Posterior cingulate gyrus (tissue), 11 donors: ENCODE measurements at places on chromosomes 2 and 18.

DNA sequence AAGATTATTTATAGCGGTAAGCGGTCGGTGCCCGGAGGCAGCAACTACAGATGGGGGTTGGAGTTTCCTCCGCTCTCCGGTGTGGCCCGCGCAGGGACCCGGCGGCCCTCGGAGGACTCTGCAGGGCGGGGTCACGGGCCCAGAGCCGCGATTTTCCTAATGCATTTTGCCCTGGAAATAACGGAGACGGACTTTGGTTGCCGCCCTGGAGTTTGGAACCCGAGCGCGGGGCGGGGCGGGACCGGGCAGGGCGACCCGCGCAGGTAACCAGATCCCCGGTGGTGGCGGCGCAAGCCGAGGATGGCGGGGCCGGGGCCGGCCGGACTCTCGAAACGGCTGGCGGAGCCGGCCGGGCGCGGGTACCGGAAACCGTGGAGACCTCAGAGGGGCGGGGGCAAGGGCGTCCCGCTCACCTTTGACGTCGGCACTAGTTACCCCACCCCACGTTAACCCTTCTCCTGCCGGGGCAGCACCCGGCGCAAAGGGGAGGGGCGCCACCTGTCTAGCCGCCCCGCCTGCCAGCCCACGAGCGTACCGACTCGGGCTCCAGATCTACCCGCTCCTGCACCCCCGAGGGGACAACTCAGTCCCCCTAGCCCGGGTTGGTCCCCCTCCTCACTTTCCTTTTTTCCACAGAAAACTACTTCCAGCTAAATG, 2.9 kb downstream of the CYP26B1 start:
- peak; percentile 81 for DNase-seq

DNA sequence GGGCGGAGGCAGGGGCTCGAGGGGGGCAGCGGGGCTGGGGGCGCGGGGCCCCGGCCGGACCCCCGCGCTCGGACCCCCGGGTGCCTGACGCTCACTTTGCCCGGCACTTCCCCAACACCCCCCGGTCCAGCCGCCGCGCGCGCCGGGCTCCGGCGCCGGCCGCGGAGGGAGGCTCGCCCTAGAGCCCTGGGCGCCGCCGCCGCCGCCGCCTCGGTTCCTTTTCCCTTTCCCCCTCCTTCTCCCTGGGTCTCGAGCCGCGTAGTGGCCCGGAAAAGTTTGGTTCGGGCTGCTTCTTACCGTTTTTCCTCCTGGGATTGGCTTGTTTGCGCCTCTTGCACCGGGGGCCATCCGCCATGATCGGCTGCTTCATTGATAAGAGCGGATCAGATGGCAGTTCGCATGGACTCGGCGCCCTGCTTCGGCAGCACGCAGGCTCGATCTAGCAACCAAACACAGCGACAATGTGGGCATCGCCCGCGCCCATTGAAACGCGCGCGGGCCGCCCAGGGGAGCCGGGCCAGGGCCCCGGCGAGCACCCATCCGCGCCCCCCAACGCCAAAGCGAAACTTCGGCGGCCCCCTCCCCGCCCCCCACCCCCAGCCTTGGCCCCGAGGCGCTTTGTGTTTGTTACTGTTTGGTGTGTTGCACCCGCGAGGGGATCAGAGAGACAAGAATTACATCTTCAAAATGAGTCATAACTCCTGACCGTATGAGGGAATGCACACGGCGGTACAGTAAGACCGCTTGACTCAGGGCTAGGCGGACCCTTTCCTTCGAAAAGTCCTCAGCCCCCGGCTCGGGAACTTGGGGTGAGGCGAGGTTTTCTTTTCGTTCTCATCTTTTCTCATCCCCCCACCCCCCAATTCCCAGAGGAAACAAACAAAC, 2.7 kb downstream of the ZEB2 start:
- DNase-seq = peak; percentile 61

GRCh38 chr2:182949572-182950189, 83.2 kb upstream of the FRZB start:
- no peak for DNase-seq

- no peak for DNase-seq
These were observed 604 bp downstream of the RALBP1 start for GRCh38 chr18:9475643-9476591.

GRCh38 chr2:185202945-185203528, 535.6 kb upstream of the FSIP2 start:
- DNase-seq = no peak

- no peak for DNase-seq
These were observed 35.2 kb downstream of the SP140L start for GRCh38 chr2:230362030-230362691.

- no peak for DNase-seq
These were observed 16.7 kb upstream of the ADI1 start for GRCh38 chr2:3535794-3536681.

DNA sequence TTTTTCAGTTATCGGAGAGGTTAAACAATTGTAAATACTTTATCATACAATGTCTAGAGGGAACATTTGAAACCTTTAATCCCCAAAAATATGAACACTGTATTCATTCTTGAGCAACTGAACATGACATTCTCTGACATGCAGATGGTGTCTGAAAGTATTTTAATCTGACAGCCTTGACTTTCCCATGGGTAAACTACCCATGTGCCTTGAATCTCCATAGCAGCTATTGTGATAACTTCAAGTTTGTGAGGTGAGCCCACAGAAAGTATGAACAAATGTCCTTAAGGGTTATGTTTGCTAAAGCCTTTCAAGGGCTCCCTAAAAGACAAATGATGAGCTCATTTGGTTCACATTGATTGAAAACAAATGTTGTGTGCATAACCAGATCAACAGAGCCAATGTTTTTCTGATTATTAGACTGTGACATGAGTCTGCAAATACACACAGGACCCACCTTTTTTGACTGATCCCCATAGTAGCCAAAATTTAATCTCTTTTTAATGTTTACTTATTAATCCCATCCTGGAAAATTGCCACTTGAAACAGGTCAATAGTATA, 1326.0 kb downstream of the LRP1B start:
- DNase-seq = no peak

DNA sequence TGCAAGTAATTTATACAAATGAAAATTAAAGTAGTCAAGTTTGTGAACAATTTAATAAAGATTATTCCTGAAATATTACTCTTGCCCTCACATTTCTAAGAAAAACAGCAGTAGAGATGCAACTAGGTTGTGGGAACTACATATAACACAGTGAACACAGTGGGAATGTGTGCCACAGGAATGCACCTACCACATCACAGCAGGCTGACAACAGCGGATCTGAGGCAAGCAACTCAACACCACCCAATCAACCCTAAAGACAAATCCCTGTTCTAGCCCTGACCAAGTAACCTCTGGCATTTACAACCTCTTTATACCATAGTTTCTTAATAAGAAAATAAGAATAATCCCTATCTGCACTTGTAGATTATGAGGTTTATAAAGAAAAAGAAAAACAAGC, 23.4 kb downstream of the MBOAT2 start:
- DNase-seq = no peak

GRCh38 chr2:153557211-153557610, 78.6 kb upstream of the RPRM start:
- no peak for DNase-seq

DNA sequence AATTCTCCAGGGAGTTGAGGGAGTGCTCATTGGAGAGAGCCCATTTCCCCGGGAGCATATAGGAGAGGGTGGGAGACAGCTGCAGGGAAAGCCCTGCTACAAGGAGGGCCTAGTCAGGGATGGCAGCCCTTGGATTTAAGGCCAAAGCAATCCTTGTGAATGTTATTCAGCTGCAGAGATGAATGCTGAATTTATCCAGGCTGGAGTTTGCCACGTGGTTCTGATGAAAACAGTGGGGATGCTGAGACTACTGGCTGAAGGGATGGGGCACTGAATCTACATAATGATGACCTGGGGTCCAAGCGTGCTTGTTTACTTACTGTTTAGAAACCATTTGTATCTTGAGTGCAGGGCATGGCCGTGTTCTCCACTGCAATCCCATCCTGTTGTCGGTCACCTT, 35.6 kb upstream of the RNF149 start:
- DNase-seq = no peak

- DNase-seq = no peak
These were observed 36.8 kb upstream of the PLEKHM3 start for GRCh38 chr2:208062113-208062512.

GRCh38 chr18:38497266-38497665, 931.7 kb upstream of the CELF4 start:
- DNase-seq = no peak

- no peak for DNase-seq
These were observed 331.6 kb upstream of the FANCL start for GRCh38 chr2:58572731-58573130.

DNA sequence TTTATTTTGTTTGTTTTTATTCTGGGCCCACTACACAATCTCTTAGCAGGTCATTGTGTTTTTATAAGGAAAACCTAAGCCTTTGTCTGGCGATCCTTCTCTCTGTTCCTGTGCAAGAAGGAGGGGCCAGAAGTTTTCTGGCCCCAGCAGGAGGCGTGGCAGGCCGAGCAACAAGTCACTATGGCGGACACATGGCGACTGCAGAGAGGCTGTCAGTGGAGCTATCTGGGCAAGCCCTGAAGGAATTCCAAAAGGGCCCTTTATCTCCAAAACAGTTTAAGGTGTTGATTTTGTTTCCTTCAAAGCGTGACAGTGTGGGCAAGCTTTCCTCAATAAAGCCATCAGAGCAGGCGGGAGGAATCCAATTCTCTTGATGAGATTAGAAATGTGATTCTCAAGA, 118.8 kb upstream of the CTAGE1 start:
- no peak for DNase-seq

DNA sequence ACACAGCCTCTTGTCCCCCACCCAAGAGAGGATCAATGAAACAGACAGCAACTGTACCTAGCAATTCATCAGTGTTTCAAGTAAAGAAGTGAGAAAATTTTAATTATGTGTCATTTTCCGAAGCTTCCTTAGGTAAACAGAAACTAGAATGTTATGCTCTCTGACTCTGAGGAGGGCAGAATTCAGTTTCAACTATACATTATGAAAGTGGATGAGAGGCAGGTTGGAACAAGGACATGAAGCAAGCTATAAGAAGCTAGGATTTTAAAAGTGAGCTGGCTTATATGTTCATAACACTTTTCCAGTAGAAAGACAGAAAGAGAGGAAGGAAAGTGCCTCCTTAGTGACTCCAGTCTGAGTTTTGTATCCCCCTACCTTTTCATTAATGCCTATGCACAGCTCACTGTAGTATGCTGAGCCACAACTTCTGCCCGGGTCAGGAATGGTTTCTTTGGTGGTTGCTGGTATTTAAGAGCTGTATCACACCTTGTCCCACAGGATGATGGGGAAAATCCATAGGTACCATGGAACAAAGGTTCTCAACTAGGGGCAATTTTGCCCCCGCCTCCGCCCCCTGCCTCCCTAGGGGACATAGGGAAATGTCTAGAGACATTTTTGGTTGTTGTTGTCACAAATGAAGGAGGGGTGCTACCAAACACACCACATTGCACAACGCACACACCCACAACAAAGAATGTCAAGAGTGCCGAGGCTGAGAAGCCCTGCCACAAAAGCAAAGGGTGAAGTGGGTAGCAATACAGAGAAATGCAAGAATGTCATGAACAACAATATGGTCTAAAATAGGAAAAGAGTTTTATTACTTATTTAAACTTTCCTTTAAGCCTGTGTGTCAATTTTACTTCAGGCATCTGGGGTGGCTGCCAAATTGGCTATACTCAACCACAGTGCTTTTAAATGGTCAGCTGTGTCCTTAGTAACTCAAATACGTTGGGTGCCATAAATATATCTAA, 161.0 kb upstream of the ZFP36L2 start:
- no peak for DNase-seq

GRCh38 chr18:24631243-24632025, 171.0 kb downstream of the HRH4 start:
- DNase-seq = peak; percentile 90

DNA sequence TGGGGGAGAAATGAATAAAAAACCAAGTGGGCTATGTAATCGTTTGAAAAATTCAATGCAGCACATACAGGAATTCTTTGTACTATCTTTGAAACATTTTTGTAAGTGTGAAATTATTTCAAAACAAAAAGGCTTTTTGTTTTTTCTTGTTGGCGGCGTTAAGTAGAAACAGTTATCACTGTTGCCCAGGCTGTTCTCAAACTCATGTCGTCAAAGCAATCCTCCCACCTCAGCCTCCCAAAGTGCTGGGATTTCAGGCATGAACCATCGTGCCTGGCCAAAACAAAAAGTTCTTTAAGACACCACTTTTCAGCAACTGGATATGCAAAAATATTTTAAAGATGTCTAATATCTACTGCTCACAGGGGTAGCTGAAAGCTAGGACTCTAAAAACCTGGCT, 5.4 kb downstream of the SS18 start:
- DNase-seq = no peak

DNA sequence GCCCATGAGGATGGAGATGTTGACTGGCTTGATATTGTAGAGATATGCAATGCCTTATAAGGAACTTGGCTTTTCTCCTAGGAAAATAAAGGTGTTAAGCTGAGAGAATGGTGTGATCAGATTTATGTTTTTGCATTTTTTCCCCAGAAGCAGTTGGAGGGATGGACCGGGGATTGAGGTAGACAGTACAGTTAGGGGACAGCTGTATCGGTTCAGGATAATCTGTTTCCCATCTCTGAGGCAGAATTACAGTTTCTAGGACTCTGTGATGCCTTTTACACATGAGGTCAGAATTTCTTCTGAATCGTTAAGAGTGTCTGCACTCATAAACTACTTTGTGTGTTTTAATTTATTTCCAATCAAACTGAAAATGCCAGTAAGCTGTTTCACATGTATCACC, 261.5 kb downstream of the CYRIA start:
- no peak for DNase-seq

DNA sequence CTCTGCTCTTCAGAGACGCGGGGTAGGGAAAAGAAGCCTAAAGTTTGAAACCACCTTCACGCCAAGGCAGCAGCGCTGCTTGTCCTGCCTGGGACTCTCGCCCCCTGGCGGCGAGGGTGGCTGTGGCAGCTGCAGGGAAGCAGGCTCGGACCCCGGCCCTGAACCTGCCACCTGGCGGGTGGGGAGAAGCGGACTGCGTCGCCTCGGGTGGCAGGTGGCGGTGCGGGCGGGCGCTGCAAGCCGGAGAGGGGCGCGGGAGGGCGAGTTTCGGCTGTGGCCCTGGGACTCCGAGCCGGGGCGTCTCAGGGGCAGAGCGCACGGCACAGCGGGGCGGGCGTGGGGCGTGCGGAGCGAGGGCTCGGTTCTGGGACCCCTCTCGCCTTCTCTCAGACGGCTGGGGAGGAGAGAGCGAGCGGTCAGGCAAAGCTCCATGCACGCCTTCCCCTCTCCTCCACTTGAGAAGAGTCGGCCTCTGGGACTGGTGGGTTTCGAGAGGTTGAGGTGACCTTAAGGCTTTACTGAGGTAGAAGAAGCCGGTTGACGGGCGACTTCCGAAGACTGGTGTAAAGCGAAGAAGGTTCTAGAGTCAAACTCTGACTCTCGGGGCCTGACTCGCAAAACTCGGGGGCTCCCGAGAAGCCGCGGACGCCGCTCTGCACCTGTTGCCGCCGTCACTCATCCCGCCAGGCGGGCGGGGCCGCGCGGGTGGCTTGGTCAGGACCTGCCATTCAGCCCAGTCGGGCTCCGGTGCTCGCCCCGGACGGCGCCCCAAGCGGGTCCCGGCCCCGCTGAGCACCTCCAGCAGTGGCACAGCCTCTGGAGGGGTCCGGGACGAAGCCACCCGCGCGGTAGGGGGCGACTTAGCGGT, 1.1 kb upstream of the BOLL start:
- no peak for DNase-seq
